ENCODE measurements at places on chromosomes 7 and 10.

- DNase-seq, result no peak
Observed at GRCh38 chr7:99115379-99115778, 28.5 kb downstream of the SMURF1 start.

DNA sequence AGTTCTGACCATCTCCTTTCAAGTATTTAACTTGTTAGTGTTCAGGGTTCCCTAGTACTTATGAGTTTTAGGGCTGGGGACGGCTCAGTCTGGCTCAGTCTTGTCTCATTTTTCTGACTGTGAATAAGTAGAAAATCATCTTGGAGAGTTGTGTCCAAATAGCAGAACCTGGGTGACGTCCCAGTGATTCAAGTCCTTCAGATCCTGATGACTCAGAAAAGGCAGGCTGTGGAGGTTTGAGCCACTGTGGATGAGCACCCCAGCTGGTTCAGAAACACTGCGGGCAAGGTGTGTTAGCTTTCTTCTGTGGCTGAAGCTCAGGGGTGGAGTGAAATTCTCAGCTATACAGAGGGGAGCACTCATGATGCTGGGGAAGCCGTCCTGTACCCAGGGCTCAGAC, 154.4 kb upstream of the NPY start:
- no peak for DNase-seq

- DNase-seq, result no peak
Observed at GRCh38 chr10:94186722-94187121, 176.0 kb downstream of the NOC3L start.

DNA sequence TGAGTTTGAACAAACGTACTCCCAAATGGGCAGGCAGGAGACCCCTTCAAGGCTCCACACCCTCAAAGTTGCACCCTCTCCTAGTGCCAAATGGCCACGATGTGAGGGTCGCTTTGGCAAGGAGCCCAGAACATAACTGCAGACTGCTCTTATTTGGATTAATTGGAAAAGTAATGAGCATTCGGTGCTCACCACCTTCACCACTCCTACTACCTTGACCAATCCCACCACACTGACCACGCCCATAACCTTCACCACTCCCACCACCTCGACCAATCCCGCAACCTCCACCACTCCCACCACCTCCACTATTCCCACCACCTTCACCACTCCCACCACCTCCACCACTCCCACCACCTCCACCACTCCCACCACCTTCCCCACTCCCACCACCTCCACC, 94.7 kb upstream of the PAX2 start:
- no peak for DNase-seq

GRCh38 chr7:108711611-108712010, 141.9 kb downstream of the DNAJB9 start:
- no peak for DNase-seq

Data from stimulated activated CD8-positive, alpha-beta memory T cell treated with anti-CD3 and anti-CD28 coated beads, Interleukin-12 subunit alpha, Interleukin-12 subunit beta, amount 100 ng/mL, for 1 hour (primary cell).